Mesangial cell (primary cell): ENCODE measurements at places on chromosomes 2 and 18. TPM values are rescaled to one million over a fixed set of nuclear protein-coding genes. Genes with fewer than 3 reads are reported as not detected.

Gene SP5
- total RNA-seq = not detected in 2 replicates

Gene ALKAL2
- 0.25 TPM in 1 of 2 replicates, not detected in the other for total RNA-seq

Gene INHBB
- total RNA-seq = under 0.01 TPM in 1 of 2 replicates, not detected in the other

Gene OBSL1
- 55.2 and 101 TPM in 2 replicates for total RNA-seq

Gene SLC4A3
- 9.0 and 20.0 TPM in 2 replicates for total RNA-seq

Gene FRZB
- total RNA-seq = under 0.01 and 0.38 TPM in 2 replicates

Gene LIMS1
- total RNA-seq = 143 and 184 TPM in 2 replicates

Gene GNLY
- not detected in 2 replicates for total RNA-seq

Gene LYG1
- total RNA-seq = 0.51 TPM in 1 of 2 replicates, not detected in the other

Gene LYPD6
- 2.9 and 5.9 TPM in 2 replicates for total RNA-seq

Gene VWC2L
- not detected in 2 replicates for total RNA-seq

Gene GPR155
- 1.8 and 2.8 TPM in 2 replicates for total RNA-seq

Gene DAPL1
- 5.3 TPM in 1 of 2 replicates, not detected in the other for total RNA-seq

Gene FIGN
- 3.1 and 6.0 TPM in 2 replicates for total RNA-seq

Gene SLC11A1
- total RNA-seq = 0.63 TPM in 1 of 2 replicates, not detected in the other

Gene SIX3
- not detected in 2 replicates for total RNA-seq

Gene ANKAR
- total RNA-seq = 0.49 and 4.8 TPM in 2 replicates

Gene TRIM43
- not detected in 2 replicates for total RNA-seq

Gene REG3A
- total RNA-seq = not detected in 2 replicates

Gene FSHR
- not detected in 2 replicates for total RNA-seq

Gene ACAA2
- total RNA-seq = 53.4 and 68.6 TPM in 2 replicates

Gene TOGARAM2
- total RNA-seq = not detected in 2 replicates

Gene LAPTM4A
- total RNA-seq = 93.0 and 101 TPM in 2 replicates

Gene DPYSL5
- 0.16 TPM in 1 of 2 replicates, not detected in the other for total RNA-seq

Gene UBE2F
- 45.5 and 60.0 TPM in 2 replicates for total RNA-seq

Gene TMBIM1
- total RNA-seq = 138 and 139 TPM in 2 replicates

Gene GREB1
- total RNA-seq = under 0.01 and 0.51 TPM in 2 replicates

Gene CNGA3
- not detected in 2 replicates for total RNA-seq

Gene ASB18
- total RNA-seq = not detected in 2 replicates

Gene FAP
- total RNA-seq = 7.3 and 25.0 TPM in 2 replicates

Gene MARS2
- total RNA-seq = 7.1 and 7.5 TPM in 2 replicates
